Smooth muscle cell of the umbilical artery (primary cell): ENCODE measurements at places on chromosomes 6 and 20. TPM values are rescaled to one million over a fixed set of nuclear protein-coding genes. Genes with fewer than 3 reads are reported as not detected.

Gene PTK6
- total RNA-seq, result 0.18 TPM in 1 of 2 replicates, not detected in the other

Gene IMPG1
- total RNA-seq, result not detected in 2 replicates

Gene LGSN
- under 0.01 TPM in 1 of 2 replicates, not detected in the other for total RNA-seq

Gene KHDC1
- total RNA-seq, result 3.0 and 3.3 TPM in 2 replicates

Gene MUC22
- not detected in 2 replicates for total RNA-seq

Gene COX4I2
- not detected in 2 replicates for total RNA-seq

Gene LY6G6D
- not detected in 2 replicates for total RNA-seq

Gene TMEM244
- not detected in 2 replicates for total RNA-seq

Gene PHACTR3
- not detected in 2 replicates for total RNA-seq
